ENCODE measurements at places on chromosomes 3 and 15.

DNA sequence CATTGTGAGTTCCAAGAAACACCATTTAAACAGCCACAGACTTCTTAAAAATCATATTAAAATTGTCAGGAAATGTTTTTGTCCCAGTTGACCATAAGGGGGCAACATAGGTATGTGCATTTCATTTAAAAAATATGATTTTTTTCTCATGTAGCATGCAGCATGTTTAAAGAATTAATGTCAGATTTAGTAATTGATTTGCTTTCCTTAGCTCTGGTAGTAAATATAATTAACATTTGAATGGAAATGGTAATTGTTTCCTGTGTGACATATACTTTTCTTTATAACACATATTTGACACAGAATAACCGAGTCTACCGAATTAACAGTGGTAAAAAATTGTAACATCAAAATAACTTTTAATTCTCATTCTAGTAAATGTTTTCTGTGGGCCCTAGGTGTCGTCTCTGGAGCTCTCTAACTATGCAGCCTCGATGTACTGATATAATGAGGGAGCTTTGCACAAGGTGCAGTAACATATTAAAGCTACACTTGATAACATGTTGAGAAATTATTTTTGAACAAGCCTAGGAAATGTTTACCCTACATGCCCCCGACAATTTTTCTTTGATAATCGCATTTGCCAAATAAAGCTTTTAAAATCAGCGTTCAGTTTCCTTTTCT, 34.9 kb downstream of the NXPE3 start:
- H3K4me3 ChIP-seq, result no peak overlapping the region
- DNase-seq, result no peak
- H3K27ac ChIP-seq, result no peak overlapping the region
- H3K36me3 ChIP-seq, result no peaks in the 10 kb centered on the region
- peaks cover 24% of the 10 kb centered on the region for H3K4me1 ChIP-seq

GRCh38 chr3:171200750-171201088, 174.2 kb upstream of the SLC2A2 start:
- H3K4me1 ChIP-seq, result no peaks in the 10 kb centered on the region
- no peak overlapping the region for H3K4me3 ChIP-seq
- H3K27ac ChIP-seq, result no peak overlapping the region
- no peaks in the 10 kb centered on the region for H3K36me3 ChIP-seq
- no peak for DNase-seq

DNA sequence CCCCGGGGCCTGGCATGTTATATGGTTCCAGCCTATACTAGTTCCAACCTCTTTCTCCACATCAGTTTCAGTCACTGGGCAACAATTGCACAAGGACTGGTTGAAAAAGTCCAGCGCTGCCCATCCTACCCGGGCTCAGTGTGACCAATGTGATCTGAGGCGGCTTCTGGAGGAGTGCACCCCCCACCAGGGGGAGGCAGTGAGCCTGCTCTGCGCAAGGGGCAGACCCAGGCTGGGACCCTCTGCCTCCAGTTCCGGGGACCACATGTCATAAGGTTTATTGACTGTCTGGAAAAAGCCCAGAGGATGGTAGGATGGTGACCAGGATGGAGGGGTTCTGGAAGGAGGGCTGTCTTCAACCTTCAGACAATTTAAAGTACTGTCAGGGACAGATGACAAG, 25.6 kb upstream of the NR2E3 start:
- peaks cover 8% of the 10 kb centered on the region for H3K4me1 ChIP-seq
- H3K4me3 ChIP-seq, result no peak overlapping the region
- no peaks in the 10 kb centered on the region for H3K27me3 ChIP-seq
- no peak overlapping the region for H3K27ac ChIP-seq
- no peak for DNase-seq
- no peaks in the 10 kb centered on the region for H3K36me3 ChIP-seq

- DNase-seq, result no peak
- H3K27me3 ChIP-seq, result no peaks in the 10 kb centered on the region
- no peak overlapping the region for H3K4me3 ChIP-seq
Measured at GRCh38 chr3:123352134-123352554, 96.7 kb downstream of the ADCY5 start.

DNA sequence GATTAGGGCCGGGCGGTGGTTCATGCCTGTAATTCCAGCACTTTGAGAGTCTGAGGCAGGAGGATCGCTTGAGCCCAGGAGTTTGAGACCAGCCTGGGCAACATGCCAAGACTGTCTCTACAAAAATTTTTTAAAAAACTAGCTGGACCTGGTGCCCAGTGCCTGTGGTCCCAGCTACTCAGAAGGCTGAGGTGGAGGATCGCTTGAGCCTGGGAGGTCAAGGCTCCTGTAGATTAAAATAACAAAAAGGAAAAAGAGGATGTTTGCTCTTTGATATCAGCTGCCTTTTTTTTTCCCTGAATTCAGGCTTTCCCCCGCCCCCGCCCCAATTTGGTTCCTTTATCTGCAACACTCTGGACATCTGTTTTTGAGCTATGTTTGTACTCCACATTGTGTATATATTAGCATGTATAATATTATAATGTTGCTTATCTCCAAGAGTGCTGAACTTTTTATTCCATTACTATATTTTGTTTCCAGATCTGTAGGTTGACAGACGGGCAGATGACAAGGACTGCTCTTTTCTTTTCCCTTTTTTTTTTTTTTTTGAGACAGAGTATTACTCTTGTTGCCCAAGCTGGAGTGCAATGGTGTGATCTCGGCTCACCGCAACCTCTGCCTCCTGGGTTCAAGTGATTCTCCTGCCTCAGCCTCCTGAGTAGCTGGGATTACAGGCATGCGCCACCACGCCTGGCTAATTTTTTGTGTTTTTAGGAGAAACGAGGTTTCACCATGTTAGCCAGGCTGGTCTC, 4.6 kb downstream of the SNAP23 start:
- DNase-seq, result no peak
- H3K4me1 ChIP-seq, result peaks cover 67% of the 10 kb centered on the region
- no peaks in the 10 kb centered on the region for H3K27me3 ChIP-seq
- peak overlapping the region; percentile 50 for H3K27ac ChIP-seq
- no peaks in the 10 kb centered on the region for H3K36me3 ChIP-seq

- no peak for DNase-seq
- H3K36me3 ChIP-seq, result no peaks in the 10 kb centered on the region
- peaks cover 79% of the 10 kb centered on the region for H3K27me3 ChIP-seq
- no peak overlapping the region for H3K27ac ChIP-seq
- no peak overlapping the region for H3K4me3 ChIP-seq
Measured at GRCh38 chr15:52785672-52786406, 4.3 kb downstream of the ONECUT1 start.

- H3K36me3 ChIP-seq, result peaks cover 30% of the 10 kb centered on the region
- no peak overlapping the region for H3K27ac ChIP-seq
- no peak overlapping the region for H3K4me3 ChIP-seq
- H3K27me3 ChIP-seq, result no peaks in the 10 kb centered on the region
Measured at GRCh38 chr3:57919987-57920386, 88.2 kb upstream of the FLNB start.

- no peaks in the 10 kb centered on the region for H3K27me3 ChIP-seq
- peak overlapping the region; percentile 12 for H3K27ac ChIP-seq
- no peak overlapping the region for H3K4me3 ChIP-seq
- peaks cover 17% of the 10 kb centered on the region for H3K4me1 ChIP-seq
- DNase-seq, result no peak
- no peaks in the 10 kb centered on the region for H3K36me3 ChIP-seq
Measured at GRCh38 chr15:63836579-63836978, 2.8 kb upstream of the HERC1 start.

DNA sequence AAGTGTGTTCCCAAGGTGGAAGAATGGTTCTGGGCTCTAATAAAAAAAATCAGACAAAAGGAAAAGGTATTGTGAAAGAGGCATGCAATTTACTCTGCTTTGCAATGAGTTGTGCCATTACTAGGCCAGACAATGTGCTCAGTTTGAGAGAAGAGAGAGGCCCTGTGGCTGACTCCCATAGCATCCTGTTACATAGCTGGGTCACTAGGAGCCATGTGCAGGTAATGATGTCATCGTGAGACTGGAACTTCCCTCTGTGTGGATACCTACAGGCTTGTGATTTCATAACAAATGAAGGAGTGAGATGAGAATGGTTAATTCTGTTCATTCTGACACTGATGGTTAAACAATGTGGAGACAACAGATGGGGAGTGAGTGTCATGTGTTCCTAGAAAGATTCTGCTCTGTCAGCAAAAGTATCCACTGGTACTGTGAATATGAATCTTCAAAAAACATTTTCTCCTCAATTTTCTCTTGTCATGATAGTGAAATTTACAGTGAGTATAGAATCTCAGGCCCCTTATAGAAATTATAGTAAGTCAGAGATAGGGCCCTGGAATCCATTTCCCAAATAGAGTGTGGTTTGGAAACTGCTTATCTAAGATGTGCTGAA, 648.7 kb upstream of the DPPA4 start:
- no peaks in the 10 kb centered on the region for H3K36me3 ChIP-seq
- H3K4me1 ChIP-seq, result no peaks in the 10 kb centered on the region
- H3K27me3 ChIP-seq, result no peaks in the 10 kb centered on the region
- H3K4me3 ChIP-seq, result no peak overlapping the region
- no peak for DNase-seq

DNA sequence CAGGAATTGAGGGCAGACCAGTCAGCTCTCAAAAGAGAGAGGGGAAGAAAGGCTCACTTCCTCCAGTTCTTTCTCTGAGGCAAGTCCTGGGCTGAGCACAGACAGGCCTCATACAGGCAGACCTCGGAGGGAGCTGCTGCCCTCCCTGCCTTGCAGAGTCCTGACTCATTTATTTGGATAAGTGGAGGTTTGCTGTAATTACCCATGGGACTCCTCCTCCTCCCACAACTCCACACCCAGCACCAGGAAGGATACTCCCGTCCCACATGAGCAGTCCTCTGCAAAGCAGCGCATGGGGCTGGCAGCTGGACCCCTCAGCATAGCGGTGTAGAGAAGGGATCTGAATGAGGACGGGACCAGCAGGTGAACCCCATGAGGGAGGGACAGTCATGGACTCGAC, 13.4 kb upstream of the SCN10A start:
- H3K4me1 ChIP-seq, result peaks cover 5% of the 10 kb centered on the region
- H3K36me3 ChIP-seq, result no peaks in the 10 kb centered on the region
- no peak overlapping the region for H3K27ac ChIP-seq
- no peak overlapping the region for H3K4me3 ChIP-seq
- no peak for DNase-seq

DNA sequence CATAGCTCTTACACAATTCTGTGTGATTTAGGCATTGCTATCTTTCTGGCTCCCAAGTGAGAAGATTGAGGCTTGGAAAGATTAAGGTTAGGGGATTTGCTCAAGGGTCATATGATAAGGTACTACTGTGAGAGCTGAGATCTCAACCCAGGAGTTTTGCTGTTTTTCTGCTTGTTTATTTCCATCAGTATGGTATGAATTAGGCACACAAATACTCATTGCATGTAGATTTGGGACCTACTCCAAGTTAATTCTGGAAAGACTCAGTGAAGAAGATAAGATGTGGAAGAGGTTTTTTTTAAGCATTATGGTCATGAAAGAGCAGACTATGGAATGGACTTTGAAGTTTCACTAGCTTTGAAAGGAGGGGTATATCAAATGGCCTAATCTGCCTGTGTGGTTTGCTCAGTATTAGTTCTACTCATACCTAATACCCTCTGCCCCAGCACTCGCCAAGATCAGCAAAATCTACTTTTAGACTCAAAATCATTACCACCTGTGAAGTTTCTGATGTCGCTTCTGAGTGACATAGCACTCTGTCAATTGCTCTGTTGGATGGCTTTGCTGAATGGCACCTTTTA, 12.5 kb downstream of the MBNL1 start:
- H3K4me3 ChIP-seq, result no peak overlapping the region
- peaks cover 79% of the 10 kb centered on the region for H3K4me1 ChIP-seq
- H3K27ac ChIP-seq, result peak overlapping the region; percentile 41
- no peaks in the 10 kb centered on the region for H3K36me3 ChIP-seq
- no peaks in the 10 kb centered on the region for H3K27me3 ChIP-seq

DNA sequence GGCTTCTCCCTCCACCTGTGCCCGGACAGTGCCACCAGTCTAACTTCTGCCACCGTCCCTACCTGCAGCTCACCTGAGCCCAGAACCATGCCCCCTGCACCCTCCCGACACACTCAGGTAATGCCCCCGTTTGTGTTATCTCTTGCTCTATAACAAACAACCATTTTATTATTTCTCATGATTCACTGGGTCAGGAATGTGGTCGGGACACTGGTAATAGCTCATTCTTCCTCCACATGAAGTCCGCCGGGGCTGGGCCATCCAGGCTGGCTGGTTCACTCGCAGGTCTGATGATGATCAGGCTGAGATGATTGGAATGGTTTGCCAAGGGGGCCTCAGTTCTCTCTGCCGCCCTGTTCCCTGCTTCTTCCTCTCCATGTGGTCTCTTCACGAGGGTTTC, 20.3 kb upstream of the NR2E3 start:
- no peak overlapping the region for H3K4me3 ChIP-seq
- no peaks in the 10 kb centered on the region for H3K36me3 ChIP-seq
- H3K4me1 ChIP-seq, result no peaks in the 10 kb centered on the region
- DNase-seq, result no peak
- H3K27me3 ChIP-seq, result no peaks in the 10 kb centered on the region

DNA sequence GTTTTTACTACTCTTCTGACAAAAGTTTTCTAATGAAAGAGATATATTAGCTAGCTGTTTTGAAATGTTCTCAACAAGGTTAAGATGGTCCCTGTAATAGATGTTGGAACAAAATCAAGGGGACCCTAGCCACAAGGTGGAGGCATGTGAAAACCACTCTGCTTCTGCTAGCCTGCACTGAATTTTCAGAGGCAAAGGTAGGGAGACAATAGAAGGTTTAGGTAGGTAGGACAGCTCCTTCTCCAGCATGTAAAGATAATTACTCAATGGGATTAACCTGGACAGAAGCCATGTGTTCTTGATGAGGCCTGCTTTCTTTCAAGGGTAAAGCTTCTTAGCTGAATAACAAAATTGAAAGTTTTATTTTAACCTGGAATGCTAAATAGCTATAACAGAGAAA, 333.5 kb downstream of the LSAMP start:
- H3K27ac ChIP-seq, result no peak overlapping the region
- no peaks in the 10 kb centered on the region for H3K27me3 ChIP-seq
- no peak overlapping the region for H3K4me3 ChIP-seq
- H3K4me1 ChIP-seq, result no peaks in the 10 kb centered on the region
- no peak for DNase-seq

- no peak overlapping the region for H3K27ac ChIP-seq
- no peaks in the 10 kb centered on the region for H3K4me1 ChIP-seq
- H3K27me3 ChIP-seq, result no peaks in the 10 kb centered on the region
- DNase-seq, result no peak
- peaks cover 99% of the 10 kb centered on the region for H3K36me3 ChIP-seq
Measured at GRCh38 chr3:51637941-51638471, 33.0 kb upstream of the TEX264 start.

GRCh38 chr15:71532994-71533393, 277.4 kb upstream of the NR2E3 start:
- no peaks in the 10 kb centered on the region for H3K36me3 ChIP-seq
- peak; percentile 28 for DNase-seq
- H3K27me3 ChIP-seq, result no peaks in the 10 kb centered on the region
- no peaks in the 10 kb centered on the region for H3K4me1 ChIP-seq
- H3K27ac ChIP-seq, result no peak overlapping the region

DNA sequence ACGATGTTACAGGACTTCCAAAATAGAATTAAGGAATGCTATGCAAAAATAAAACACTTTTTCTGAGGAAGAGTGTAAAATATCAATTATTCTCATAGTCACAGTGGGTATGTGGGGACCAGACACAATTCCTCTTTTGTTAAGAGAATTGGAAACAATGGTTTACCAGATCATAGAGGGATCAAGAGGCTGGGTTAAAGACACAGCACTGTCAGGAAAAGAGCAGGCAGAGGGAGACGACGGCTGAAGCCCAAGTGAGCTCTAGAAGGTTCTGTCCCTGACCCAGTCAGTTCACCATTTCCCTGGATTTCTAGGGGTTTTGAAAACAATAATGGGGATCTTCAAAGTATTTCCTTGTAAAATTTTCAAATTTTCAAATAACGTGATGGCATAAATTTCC, 54.0 kb upstream of the POLR2M start:
- H3K27me3 ChIP-seq, result no peaks in the 10 kb centered on the region
- DNase-seq, result no peak
- H3K4me1 ChIP-seq, result peaks cover 10% of the 10 kb centered on the region
- H3K4me3 ChIP-seq, result no peak overlapping the region
- no peak overlapping the region for H3K27ac ChIP-seq

Measured in upper lobe of left lung (tissue), 6 donors.